ENCODE measurements at places on chromosomes 4 and X.

DNA sequence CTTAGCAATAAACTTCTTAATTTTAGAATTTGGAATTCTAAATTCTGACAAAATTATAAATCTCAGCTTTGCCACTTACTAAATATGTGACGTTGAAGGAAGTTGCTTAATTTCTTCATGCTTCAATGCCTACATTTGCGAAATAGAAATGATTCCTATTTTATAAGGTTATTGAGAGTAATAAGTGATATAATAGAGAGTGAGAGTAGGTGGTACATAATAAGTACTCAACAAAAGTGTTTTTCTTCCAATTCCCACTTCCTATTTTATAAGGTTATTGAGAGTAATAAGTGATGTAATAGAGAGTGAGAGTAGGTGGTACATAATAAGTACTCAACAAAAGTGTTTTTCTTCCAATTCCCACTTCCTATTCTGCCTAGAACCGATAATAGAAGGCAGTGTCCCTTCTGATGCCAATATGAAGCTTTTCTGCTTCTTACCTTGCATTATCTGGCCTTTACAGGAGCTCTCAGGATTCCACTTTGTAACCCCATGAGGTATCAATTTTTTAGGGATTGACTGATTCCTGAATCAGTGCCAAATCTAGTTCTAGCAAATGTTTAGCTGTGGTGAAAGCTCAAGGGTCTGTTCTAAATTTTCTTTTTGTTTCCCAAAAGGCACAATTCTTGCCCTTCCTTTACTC lies 31.4 kb downstream of the VSIG4 start:
- no peak for DNase-seq

DNA sequence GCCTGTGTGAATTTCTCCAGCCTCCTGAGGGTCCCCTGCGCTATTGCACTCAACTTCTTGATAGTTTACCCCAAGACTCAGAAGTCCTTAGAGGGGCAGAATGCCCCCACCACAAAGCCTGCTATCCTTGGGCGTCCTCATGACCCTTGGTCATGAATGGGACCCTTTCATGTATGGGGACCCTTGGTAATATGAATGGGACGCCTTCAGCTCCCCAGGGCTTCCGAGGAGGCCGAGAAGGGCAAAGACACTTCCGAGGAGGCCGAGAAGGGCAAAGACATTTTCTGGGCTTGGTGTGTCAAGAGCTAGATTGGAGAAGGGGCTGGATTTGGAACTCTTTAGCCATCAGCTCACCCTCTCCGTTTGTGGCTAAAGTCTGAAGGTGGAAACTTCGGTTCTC lies 8.6 kb downstream of the SHOX start:
- no peak for DNase-seq

- peak; percentile 91 for DNase-seq
These were observed 733 bp downstream of the FRYL start for GRCh38 chr4:48779095-48779997.

DNA sequence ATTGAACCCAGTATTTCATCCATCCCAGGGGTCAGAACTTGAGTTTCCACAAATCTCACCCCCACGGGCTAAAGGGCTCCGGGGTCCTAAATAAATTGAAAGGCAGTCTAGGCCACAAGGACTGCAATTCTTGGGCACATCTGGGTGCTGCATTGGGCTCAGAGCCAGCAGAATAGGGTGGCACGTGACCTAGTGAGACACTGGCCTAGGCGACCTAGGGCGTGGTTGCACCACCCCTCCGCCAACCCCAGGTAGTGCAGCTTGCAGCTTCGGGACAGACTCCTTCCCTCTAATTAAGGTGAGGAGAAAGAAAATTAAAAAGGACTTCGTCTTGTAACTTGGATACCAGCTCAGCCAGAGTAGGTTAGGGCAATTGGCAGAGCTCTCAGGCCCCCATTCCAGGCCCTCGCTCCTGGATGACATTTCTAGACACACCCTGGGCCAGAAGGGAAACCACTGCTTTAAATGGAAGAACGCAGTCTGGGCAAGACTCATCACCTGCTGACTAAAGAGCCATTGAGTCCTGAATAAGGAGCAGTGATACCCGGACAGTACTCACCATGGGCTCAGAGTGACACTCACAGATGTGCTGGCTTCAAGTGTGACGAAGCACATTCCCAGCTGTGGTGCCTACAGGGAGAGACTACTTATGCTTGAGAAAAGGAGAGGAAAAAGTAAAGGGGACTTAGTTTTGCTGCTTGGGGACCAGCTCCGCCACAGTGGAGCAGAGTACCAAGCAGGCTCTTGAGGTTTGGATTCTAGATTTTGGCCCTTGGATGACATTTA lies 735.4 kb downstream of the FSTL5 start:
- DNase-seq: no peak

DNA sequence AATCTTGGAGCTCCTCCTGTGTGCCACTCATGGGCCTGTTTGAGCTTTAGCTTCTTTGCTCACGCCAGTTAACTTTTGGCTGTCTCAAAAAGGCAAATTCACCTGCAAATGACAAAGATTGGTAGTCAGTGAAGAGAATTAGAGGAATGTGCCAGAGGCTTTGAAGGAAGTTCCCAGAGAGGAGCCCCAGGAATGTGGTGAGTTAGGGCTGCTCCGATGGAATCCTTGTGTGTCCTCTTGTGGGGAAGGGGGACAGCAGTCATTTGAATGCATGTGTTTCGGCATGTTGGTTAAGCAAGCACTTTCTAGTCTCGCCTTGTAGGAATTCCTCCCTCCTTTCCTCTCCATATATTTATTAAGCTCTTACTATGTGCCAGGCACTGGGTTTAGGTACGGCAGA lies 62.9 kb downstream of the ELF4 start:
- no peak for DNase-seq

- no peak for DNase-seq
These were observed 64.1 kb downstream of the NEUROG2 start for GRCh38 chr4:112451831-112452230.

GRCh38 chr4:61318431-61318830 lies 118.3 kb downstream of the ADGRL3 start:
- DNase-seq: no peak

Data from brain (organoid and tissue), 16 donors.